ENCODE measurements at places on chromosomes 13 and 19. TPM values are rescaled to one million over a fixed set of nuclear protein-coding genes. Genes with fewer than 3 reads are reported as not detected.

DNA sequence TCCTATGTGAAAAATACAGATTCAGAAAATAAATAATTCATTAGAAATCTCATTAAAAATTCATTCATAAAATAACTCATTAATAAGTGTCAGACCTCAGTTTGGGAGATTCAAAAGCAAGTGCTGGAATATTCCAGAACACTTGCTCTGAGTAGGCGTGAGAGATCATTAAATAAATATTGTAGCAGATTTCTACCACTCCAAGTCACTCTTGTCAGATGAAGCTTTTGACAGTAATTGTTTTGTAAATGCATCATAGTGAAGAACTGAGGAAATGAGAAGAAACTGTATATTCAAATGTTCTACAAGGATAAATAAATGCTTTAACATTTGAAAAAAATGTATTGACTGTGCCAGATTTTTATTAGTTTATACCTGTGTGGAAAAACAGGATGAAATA, 1228.1 kb downstream of the SLITRK1 start:
- no peaks in the 10 kb centered on the region for H3K27me3 ChIP-seq
- no peak overlapping the region for H3K27ac ChIP-seq
- H3K4me3 ChIP-seq, result no peak overlapping the region

Gene ZNF569
- total RNA-seq, result 4.9 TPM

- H3K36me3 ChIP-seq, result no peaks in the 10 kb centered on the region
- peak; percentile 80 for DNase-seq
- no peaks in the 10 kb centered on the region for H3K27me3 ChIP-seq
- H3K4me1 ChIP-seq, result peaks cover 73% of the 10 kb centered on the region
- H3K27ac ChIP-seq, result peak overlapping the region; percentile 88
- peak overlapping the region; percentile 79 for H3K4me3 ChIP-seq
Observed at GRCh38 chr13:79989217-79989661, 351.7 kb downstream of the SPRY2 start.

DNA sequence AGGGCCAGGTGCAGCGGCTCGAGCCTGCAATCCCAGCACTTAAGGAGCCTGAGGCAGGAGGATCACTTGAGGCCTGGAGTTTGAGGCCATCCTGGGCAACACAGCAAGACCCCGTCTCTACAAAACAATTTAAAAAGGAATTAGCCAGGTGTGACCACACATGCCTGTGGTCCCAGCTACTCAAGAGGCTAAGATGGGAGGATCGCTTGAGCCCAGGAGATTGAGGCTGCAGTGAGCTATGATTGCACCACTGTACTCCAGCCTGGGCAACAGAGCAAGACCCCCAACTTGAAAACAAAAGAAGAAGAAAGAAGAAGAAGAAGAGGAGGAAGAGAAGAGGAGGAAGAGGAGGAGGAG, 47.7 kb downstream of the LATS2 start:
- H3K4me1 ChIP-seq, result peaks cover 94% of the 10 kb centered on the region
- H3K36me3 ChIP-seq, result peaks cover 36% of the 10 kb centered on the region
- H3K27ac ChIP-seq, result peak overlapping the region; percentile 95
- H3K27me3 ChIP-seq, result peaks cover 7% of the 10 kb centered on the region
- H3K4me3 ChIP-seq, result no peak overlapping the region

- peak; percentile 1 for DNase-seq
- H3K27me3 ChIP-seq, result no peaks in the 10 kb centered on the region
- no peak overlapping the region for H3K27ac ChIP-seq
- no peaks in the 10 kb centered on the region for H3K36me3 ChIP-seq
- peak overlapping the region; percentile 13 for H3K4me3 ChIP-seq
- peaks cover 14% of the 10 kb centered on the region for H3K4me1 ChIP-seq
Observed at GRCh38 chr13:77516342-77516789, 19.1 kb upstream of the SCEL start.

- peaks cover 27% of the 10 kb centered on the region for H3K27me3 ChIP-seq
- H3K27ac ChIP-seq, result no peak overlapping the region
- H3K4me1 ChIP-seq, result peaks cover 10% of the 10 kb centered on the region
- no peaks in the 10 kb centered on the region for H3K36me3 ChIP-seq
- no peak for DNase-seq
Observed at GRCh38 chr13:45078003-45078402, 42.3 kb upstream of the GTF2F2 start.

- peak overlapping the region; percentile 72 for H3K27ac ChIP-seq
- peaks cover 27% of the 10 kb centered on the region for H3K4me1 ChIP-seq
- DNase-seq, result peak; percentile 10
- H3K27me3 ChIP-seq, result peaks cover 4% of the 10 kb centered on the region
Observed at GRCh38 chr19:10346509-10346908, 7.1 kb upstream of the ICAM3 start.

DNA sequence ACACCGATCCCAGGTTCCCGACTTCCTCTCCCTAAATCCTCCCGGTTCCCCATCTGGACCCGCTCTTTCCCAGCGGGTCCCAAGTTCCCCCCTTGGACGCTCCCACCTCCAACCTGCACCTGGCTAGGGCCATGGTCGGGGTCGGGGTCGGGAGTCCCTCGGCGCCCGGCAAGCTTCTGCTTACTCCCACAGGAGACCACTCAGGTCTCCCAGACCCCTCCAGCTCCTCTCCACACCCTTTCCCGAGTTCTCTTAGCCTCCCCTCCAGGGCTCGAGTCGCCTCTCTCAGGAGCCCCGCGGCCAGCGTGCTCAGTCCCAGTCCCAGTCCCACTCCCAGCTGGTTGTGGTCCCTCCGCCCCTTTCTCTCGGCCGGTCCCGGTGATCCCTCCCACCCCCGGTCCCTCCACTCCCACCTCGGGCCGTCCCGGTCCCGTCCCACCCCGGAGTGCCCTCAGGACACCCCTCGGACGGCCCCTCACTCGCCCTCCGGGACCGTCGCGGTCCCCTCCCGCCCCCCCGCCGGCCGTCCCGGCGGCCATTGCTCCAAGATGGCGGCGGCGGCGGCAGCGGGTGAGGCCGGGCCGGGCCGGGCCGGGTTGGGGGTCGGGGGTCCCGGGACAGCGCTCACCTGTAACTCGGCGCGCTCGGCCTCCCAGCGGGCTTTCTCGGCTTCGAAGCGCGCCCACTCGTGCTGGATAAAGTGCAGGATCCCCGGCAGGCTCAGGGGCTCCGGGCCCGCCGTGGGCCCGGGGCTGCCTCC, at the start of gene FKRP:
Gene FKRP (plus strand): TSS at position 537 of the 760 bp plus-strand sequence. CDS start 9,394 bp downstream, outside the sequence.
- H3K36me3 ChIP-seq, result peaks cover 4% of the 10 kb centered on the region
- H3K27ac ChIP-seq, result peak within 1 kb of the TSS; percentile 90
- peak within 1 kb of the TSS; percentile 96 for H3K4me3 ChIP-seq

Gene FXYD1
- total RNA-seq, result 2.6 TPM

GRCh38 chr13:80131204-80131603, 209.7 kb downstream of the SPRY2 start:
- DNase-seq, result peak; percentile 20
- H3K4me3 ChIP-seq, result peak overlapping the region; percentile 83
- H3K36me3 ChIP-seq, result no peaks in the 10 kb centered on the region
- H3K4me1 ChIP-seq, result peaks cover 42% of the 10 kb centered on the region
- no peaks in the 10 kb centered on the region for H3K27me3 ChIP-seq
- peak overlapping the region; percentile 74 for H3K27ac ChIP-seq

DNA sequence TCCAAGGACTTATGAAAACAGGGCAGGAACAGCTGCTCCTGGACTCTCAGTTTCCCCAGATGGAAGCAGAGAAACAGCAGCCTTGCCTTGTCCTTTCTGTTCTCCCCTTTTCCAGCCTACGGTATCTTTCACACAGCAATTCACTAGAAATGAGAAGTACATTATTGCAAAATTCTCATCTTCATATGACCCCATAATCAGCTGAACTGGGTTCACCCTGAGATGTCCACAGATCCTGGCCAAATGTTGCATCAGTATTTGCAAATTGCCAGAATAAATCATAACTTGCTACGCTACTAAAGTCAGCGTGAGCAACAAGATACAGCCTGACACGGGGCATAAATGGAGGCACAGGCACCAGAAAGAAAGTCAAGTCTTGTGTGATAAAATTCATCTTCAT, 16.1 kb downstream of the VSTM1 start:
- no peak for DNase-seq
- peaks cover 10% of the 10 kb centered on the region for H3K27me3 ChIP-seq
- H3K4me3 ChIP-seq, result no peak overlapping the region
- H3K27ac ChIP-seq, result no peak overlapping the region

Gene FXYD3
- total RNA-seq, result not detected

DNA sequence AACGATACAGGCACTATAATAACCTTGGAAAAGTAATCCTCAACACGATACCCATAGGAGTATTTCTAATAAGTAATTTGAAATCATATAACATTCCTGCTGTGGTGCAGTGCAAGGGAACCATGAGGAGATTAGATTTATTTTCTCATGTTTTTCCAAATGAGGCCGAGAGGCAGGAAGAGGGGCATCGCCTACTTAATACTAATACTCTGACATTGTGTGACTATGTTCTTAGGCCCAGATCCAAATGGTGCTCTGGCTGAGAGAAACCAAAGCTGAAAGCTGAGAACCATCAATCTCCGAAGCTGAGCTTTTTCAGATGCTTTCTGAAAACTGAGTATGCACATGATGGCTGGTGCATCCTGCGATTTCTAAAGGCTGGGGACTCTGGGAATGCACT, 248.0 kb upstream of the MAB21L1 start:
- peaks cover 47% of the 10 kb centered on the region for H3K4me1 ChIP-seq
- peak overlapping the region; percentile 74 for H3K4me3 ChIP-seq
- H3K27me3 ChIP-seq, result no peaks in the 10 kb centered on the region
- H3K27ac ChIP-seq, result peak overlapping the region; percentile 66
- DNase-seq, result no peak

- no peaks in the 10 kb centered on the region for H3K36me3 ChIP-seq
- H3K4me3 ChIP-seq, result no peak overlapping the region
- no peaks in the 10 kb centered on the region for H3K27me3 ChIP-seq
- H3K27ac ChIP-seq, result no peak overlapping the region
- no peaks in the 10 kb centered on the region for H3K4me1 ChIP-seq
Observed at GRCh38 chr19:30757104-30757836, 385.1 kb downstream of the ZNF536 start.

DNA sequence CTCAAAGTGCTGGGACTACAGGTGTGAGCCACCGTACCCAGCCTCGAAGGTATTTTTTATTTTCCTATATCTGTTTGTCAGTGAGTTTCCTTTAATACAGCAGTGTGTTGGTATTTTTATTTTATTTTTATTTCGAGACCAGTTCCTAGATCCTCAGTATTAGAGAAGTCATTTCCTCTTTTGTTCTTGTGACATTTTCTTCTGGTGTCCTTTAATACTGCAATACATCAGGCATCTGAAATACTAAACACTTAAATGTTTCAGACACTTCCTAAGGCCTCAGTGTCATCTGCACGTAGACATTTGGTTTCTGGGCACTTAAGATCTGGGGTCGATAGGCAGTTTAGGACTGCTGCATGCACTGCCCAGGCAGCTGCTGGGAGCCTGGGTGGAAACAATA, 22.5 kb downstream of the GATAD2A start:
- no peaks in the 10 kb centered on the region for H3K27me3 ChIP-seq
- no peak overlapping the region for H3K4me3 ChIP-seq
- H3K36me3 ChIP-seq, result no peaks in the 10 kb centered on the region
- no peak for DNase-seq
- peaks cover 10% of the 10 kb centered on the region for H3K4me1 ChIP-seq

- no peaks in the 10 kb centered on the region for H3K36me3 ChIP-seq
- H3K4me3 ChIP-seq, result no peak overlapping the region
- peaks cover 7% of the 10 kb centered on the region for H3K4me1 ChIP-seq
- H3K27me3 ChIP-seq, result peaks cover 2% of the 10 kb centered on the region
Observed at GRCh38 chr13:101841698-101842097, 389.2 kb downstream of the ITGBL1 start.

- no peaks in the 10 kb centered on the region for H3K27me3 ChIP-seq
- no peak overlapping the region for H3K27ac ChIP-seq
Observed at GRCh38 chr13:43251961-43252360, 228.6 kb downstream of the DNAJC15 start.

Gene C19orf38
- total RNA-seq, result 0.34 TPM

Data from HFFc6 (cell line).